ENCODE measurements at places on chromosomes 3 and 15. TPM values are rescaled to one million over a fixed set of nuclear protein-coding genes. Genes with fewer than 3 reads are reported as not detected.

REC114 gene
- total RNA-seq = not detected

DNA sequence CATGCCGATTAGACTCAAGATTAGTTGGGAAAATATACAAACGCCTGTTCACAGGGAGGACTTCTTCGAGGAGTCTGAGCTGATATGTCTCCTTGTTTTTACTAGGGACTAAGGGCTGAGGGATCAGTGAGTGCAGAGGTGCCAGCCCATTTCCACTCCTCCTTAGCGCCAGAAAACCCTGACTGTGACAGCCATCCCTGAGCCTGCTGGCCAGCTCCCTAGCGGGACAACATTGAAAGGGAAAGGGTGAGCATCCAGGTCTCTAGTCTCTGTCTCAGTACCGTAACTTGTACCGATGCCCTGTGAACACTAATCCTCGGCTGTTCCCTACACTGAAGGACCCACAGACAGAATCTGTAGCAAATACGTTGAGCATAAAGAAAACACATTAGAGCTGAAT is 243.4 kb downstream of the WNT5A start:
- H3K4me3 ChIP-seq = no peak overlapping the region
- H3K27ac ChIP-seq = no peak overlapping the region
- H3K36me3 ChIP-seq = peaks cover 4% of the 10 kb centered on the region
- DNase-seq = no peak

GREM1 gene
- total RNA-seq = 142 TPM

DNA sequence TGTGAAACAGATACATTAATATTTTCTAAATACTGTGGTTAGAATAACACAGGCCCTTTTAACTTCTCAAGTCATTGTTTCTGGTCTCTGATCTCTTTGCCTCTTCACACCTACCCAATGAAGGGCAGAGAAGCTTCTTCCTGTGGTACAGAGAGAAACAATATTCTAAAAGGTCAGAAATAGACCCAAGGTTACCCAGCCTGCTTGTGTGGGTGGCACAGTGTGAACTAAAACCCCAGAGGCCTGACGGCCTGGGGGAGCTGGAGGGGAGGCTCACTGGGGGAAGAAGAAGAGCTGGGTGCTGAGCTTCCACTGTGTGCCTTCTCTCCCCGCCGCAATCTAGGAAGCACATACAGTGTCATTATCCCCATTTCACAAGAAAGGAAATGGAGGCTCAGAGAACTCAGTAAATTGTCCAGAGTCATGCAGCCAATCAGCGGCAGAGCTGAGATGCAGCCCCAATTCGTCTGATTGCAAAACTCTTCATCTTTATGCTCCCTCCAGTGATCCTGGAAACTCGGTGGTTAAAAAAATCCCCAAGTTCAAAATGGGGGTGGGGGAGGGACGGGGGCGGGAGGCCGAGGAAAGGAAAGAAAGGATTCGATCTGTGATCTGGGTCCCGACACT is 64.1 kb upstream of the HEG1 start:
- H3K27ac ChIP-seq = no peak overlapping the region
- no peaks in the 10 kb centered on the region for H3K27me3 ChIP-seq
- DNase-seq = no peak
- peaks cover 63% of the 10 kb centered on the region for H3K4me1 ChIP-seq
- no peaks in the 10 kb centered on the region for H3K36me3 ChIP-seq
- H3K4me3 ChIP-seq = no peak overlapping the region

DYNLT2B gene
- 19.5 TPM for total RNA-seq

DNA sequence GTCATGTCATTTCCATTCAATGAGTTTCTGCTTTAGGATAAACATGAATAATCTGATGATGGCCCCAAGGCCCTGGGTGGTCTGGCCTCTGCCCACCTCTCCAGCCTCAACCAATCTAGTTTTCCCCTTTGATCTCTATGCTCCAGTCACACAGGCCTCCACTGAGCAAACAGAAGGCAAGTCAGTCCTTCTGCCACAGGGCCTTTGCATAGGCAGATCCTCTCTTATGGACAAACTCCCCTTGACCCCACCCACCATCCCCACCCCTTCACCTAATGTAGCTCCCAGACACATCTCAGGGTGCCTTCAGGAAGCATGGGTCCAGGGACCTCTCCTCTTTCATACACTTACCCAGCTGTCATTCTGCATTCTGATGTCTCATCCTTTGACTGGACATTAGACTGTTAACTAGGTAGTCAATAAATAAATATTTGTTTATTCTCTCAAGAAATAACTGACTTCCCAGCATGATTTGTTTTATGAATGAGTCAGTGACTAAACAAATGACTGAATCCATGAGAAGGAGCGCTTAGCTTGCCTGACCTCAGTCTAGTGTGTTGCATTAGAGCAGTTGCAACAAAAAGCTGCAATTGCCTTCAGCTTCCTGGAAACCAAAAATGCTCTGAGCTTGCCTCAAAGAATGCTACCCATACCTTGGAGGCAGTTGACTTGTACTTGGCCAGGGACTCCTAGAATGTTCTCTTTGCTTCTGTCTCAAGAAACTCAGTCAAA is 386.6 kb upstream of the WNT5A start:
- H3K36me3 ChIP-seq = no peaks in the 10 kb centered on the region
- H3K4me3 ChIP-seq = no peak overlapping the region
- no peak overlapping the region for H3K27ac ChIP-seq
- peaks cover 12% of the 10 kb centered on the region for H3K4me1 ChIP-seq

PIGZ gene
- total RNA-seq = 10.1 TPM

DNA sequence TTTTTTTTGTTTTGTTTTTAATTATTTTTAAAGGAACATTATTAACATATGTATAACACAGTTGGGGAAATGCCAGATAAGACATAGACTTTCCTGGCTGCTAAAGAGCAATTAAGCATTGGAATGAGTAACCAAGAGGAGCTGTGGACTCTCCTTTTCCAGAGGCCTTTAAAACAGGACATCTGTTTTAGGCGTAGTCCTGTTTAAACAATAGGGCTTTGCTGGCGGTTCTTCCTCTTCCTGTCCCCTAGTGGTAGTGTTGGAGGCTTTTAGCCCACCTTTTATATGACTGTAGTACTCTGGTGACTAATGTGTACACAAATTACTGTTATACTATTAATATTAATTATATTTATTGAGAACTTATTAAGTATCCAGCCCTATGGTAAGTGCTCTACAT is 81.9 kb downstream of the PPARG start:
- no peak for DNase-seq
- H3K27me3 ChIP-seq = peaks cover 4% of the 10 kb centered on the region
- H3K4me1 ChIP-seq = peaks cover 6% of the 10 kb centered on the region
- H3K4me3 ChIP-seq = no peak overlapping the region

DNA sequence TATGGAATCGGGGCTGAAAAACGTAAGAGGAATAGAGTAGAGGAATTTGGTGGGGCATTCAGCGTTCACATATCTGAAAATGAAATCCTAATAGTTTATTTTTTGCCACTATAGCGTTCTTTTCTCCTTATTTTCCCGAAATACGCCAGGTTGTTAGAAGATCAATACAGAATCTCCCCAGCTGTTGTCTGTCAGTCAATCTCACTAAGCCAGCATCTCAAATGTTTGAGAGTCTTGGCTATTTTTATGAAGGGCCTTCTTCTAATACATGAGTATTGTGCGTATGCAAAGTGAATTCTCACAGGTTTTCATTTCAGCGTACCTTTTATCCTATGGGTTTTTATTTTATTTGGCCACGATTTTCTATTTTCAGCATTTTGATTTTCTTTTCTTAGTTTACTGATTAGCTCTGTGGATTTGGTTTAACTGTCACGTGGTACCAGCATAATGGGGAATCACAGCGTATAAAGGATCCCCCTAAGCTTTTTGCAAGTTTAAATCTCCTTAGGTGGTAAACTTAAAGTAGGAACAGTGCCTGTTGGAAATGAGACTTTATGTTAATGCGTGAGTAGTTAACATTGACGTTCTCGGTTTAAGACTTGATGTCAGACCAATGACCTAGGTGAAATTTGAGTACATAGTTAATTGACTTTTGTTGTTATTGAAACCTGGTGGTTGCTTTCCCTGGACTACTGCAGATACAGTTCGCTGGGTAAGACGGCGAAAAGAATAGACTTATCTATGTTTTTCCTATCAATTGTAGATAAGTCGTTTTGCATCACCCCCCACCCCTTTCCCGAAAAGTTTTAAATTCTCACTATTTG is 1.3 kb downstream of the FXR1 start:
- H3K27ac ChIP-seq = peak overlapping the region; percentile 97
- no peaks in the 10 kb centered on the region for H3K27me3 ChIP-seq
- no peaks in the 10 kb centered on the region for H3K36me3 ChIP-seq
- DNase-seq = no peak
- peak overlapping the region; percentile 93 for H3K4me3 ChIP-seq

DNA sequence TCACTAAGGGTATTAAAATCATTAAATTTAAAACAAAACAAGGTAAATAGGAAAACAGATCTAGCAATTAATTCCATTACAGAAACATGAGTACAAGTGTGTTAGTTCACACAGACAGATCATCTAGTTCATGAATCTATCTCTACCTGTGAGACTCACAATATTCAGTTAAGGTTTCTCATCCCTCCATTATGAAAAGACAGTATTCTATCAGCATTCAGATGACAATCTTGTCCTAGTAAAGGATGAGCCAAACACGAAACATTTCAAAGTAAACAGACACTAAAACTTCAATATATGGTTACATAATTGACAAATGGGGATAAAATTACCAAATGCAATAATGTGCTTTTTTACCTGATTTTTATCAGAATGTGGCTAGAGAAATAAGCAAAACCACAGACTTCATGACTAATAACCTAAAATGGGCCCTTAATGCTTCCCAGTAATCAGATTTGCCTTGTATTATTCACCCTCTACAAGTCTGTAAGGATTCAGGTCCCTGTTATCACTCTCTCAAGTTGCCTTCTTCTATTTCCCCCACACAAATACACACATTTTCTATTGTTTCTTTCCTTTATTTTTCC is 126.8 kb downstream of the DLG1 start:
- DNase-seq = no peak
- no peak overlapping the region for H3K4me3 ChIP-seq
- H3K4me1 ChIP-seq = peaks cover 49% of the 10 kb centered on the region
- no peaks in the 10 kb centered on the region for H3K27me3 ChIP-seq
- H3K27ac ChIP-seq = peak overlapping the region; percentile 87
- peaks cover 5% of the 10 kb centered on the region for H3K36me3 ChIP-seq

DNA sequence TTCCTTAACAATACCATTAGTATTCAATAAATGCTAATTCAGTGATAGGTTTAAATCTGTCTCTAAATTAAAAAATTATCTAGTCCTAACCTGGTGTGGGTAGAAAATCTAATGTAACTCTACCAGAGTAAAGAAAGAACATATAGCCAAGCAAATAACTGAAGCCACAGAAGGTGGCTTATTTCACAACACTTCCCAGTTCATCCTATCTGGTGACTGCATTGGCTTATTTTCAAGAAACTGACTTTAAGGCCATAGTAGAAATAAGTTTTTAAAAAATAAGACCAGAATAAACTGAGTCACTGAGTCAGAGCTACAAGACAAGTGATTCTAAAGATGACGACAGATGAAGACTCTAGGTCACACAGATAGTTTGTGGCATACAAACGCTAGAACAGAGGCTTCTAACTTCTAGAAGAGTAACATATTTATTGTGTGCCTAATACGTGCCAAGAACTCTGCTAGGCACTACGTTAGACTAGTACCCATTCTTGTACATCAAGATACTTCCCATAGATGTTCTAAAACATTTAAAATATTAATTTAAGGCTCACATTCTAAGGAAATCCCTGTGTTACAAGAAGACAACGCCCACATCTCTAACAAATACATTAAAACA is 25.9 kb downstream of the TMCC1 start:
- H3K4me3 ChIP-seq = no peak overlapping the region
- no peak overlapping the region for H3K27ac ChIP-seq
- H3K4me1 ChIP-seq = peaks cover 14% of the 10 kb centered on the region
- peaks cover 8% of the 10 kb centered on the region for H3K36me3 ChIP-seq
- no peaks in the 10 kb centered on the region for H3K27me3 ChIP-seq

WWTR1 gene
- total RNA-seq = 111 TPM

DNA sequence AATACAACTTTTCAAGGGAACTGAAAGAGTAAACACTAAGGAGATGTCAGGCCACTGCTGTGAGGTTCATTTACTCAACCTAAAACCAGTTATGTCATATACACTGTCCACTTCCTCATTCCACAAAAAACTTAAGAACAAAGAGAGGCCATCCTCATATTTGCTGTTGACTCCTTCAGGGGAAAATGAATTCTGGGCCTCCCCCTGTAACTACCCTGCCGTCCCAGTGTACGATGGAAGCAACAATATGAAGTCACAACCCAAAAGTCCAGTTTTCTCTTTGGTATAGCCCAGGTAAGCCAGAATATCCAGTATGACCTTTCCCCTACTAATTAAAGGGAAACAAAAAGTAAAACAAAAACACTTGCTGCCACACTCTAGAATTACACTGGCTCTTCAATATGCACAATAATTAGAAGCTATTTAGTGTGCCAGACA is 16.2 kb downstream of the CEP152 start:
- H3K4me1 ChIP-seq = peaks cover 17% of the 10 kb centered on the region
- peaks cover 2% of the 10 kb centered on the region for H3K36me3 ChIP-seq
- no peak for DNase-seq

FBXO40 gene
- total RNA-seq = 0.08 TPM

- no peak overlapping the region for H3K4me3 ChIP-seq
- peaks cover 20% of the 10 kb centered on the region for H3K36me3 ChIP-seq
- no peak for DNase-seq
- peak overlapping the region; percentile 77 for H3K27ac ChIP-seq
Measured at GRCh38 chr3:57896031-57896430, 112.2 kb upstream of the FLNB start.

DNA sequence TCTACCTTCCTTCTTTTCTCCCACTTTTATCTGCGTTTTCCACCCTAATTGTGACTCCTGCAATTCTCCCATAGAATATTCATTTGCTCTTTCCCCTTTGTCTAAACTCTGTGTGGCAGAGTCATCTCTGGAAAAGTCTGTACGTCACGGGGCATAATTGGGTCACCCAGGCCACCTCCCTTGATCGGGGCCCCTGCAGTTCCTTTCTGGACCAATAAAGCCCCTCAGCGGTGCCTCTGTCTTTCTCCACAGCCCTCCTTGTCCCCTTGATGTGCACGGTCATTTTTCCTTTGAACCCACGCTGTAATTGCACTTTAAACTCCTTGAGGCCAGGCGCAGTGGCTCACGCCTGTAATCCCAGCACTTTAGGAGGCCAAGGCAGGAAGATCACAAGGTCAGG is 10.7 kb downstream of the UPK1B start:
- peaks cover 11% of the 10 kb centered on the region for H3K4me1 ChIP-seq
- H3K36me3 ChIP-seq = no peaks in the 10 kb centered on the region
- no peak overlapping the region for H3K4me3 ChIP-seq
- DNase-seq = no peak
- no peak overlapping the region for H3K27ac ChIP-seq
